ENCODE measurements at places on chromosomes 7 and 10.

GRCh38 chr7:30634193-30634626 is 39.5 kb downstream of the GARS1 start:
- no peak for DNase-seq

DNA sequence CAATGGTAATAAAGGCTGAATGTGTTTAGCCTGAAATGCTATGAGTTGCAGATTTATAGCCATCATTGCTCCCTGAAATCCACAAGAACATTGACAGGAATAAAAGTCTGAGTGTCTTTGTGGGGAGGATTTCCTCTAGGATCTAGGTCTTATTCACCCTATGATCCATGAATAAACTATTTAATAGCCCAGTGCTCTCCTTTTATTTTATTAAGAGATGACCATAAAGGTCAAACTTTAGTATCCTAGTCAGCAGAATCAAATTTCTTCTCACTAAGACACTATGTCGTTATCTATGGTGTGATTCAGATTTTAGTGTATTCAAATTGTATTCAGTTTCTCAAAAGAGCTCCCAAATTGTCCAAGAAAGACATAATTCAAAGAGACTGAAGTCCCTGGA is 67.8 kb upstream of the AKR1E2 start:
- no peak for DNase-seq

DNA sequence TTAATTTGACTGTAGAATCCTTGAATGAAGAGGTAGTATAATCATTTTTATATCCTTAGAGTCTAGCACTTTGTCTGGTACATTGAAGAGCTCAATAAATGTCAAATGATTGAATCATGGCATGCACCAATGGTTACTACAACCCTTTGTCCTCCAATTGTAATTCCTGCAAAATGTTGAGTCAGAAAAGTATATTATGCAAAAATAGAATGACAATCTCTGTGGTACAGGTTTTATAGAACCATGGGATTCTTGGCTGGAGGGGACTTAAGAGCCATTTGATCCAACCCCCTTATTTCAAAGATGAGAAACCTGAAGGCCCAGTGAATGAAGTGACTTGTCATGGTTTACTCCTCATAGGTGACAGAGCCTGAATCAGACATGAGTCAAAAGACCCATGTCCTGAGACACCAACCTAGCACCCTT is 30.9 kb upstream of the SMKR1 start:
- no peak for DNase-seq

- no peak for DNase-seq
Measured at GRCh38 chr10:5585517-5586206, 60.9 kb downstream of the CALML3 start.

DNA sequence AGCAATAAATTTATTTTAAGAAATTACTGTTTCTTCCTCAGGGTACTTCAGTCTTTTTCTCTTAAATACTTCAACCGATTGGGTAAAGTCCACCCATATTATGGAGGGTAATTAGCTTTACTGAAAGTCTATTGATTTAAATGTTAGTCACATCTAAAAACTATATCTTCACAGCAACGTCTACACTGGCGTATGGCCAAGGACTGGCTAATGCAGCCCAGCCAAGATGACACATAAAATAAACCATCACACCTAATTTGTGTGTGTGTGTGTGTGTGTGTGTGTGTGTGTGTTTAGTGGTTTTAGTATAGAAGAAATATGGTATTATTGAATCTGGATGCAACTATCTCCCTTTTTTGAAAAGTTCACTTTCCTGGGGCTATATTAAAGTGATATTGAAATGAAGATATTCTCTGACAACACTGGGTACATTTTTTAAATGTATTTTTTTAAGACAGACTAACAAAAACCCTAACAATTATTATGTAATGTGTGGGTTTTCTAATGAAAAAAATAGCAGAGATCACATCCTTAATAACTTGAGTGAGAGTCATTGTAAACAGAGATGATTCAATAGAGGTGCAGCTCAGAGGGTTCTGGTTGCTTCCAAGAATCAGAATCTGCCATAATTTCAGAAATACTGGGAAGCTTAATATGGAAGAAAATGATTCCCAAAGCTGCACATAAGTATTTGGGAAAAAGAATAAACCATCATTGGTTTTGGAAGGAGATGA is 584.2 kb upstream of the MBL2 start:
- DNase-seq: no peak
